ENCODE measurements at places on chromosomes 7 and 10.
A peak's percentile ranks its signal among the peaks of the same experiment; 100 is the strongest.

DNA sequence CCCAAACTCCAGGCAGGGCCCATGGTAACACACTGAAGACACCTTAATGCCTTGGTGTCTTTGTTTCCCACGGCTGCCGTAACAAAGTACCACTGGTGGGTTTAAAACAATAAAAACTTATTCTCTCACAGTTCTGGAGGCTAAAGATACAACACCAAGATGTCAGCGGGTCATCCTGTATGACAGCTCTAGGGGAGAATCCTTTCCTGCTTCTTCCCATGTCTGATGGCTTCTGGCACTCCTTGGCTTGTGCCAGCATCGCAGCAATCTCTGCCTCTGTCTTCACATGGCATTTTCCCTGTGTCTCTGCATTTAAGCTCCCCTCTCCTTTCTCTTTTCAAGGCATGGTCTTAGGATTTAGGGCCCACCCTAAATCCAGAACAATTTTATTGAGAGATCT is 33.1 kb downstream of the PRSS2 start:
- no peak for DNase-seq

DNA sequence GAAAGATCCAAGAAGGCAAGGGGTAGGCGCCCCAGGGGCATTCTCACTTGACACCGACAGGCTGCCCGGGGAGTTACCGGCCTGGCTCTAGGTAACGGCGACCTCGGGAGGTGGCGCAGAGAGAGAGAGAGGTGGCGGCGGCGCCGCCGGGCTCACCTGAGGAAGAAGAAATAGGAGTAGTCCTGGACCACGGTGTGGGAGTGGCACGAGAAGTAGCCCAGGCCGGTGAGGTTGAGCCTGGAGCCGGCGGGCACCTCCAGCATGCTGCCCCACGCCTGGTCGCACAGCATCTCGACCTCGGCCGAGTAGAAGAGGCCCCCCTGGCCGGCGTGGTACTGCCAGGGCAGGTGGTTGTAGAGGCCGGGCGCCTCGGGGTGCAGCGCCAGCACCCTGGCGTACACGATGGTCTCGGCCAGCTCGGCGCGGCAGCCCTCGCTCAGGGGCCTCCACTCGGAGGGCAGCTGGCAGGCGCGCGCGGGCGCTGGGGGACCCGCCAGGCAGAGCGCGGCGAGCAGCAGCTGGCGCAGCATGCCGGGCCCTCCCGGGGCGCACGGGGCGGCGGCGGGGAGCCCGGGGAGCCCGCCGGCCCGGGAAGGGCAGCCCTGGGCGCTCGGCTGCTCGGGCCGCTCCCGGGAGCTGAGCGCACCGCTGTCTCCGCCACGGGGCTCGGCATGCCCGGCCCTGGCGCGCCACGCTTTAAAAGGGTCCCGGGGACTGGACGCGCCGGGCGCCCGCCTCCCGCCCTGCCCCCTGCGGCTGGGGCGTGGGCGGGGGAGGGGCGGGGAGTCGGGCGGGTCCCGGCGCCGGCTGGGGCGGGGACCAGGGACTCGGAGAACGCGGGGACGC is at the start of gene CCDC3:
TSS of gene CCDC3 (minus strand) at position 673 of the 846 bp plus-strand sequence. CDS start at position 530, 143 bp downstream.
- no peak for DNase-seq

DNA sequence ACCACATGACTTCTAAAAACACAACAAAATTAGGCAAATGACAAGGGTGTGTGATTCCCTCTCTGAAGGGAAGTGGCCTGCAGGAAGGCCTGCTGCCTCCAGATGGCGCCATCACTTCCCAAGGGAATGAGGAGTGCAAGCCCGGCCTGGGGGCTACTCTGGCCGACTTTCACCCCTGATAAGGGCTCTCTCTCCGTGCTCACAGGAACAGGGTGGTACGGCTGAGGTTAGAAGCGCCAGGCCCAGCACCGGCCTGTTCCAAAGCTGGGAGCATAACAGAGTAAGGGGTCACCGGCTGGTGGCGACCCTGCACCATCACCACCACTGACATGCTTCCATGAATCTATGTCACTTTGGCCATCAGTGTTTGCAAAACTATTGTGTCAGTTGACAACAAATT is 13.1 kb downstream of the RBP3 start:
- peak; percentile 45 for DNase-seq

DNA sequence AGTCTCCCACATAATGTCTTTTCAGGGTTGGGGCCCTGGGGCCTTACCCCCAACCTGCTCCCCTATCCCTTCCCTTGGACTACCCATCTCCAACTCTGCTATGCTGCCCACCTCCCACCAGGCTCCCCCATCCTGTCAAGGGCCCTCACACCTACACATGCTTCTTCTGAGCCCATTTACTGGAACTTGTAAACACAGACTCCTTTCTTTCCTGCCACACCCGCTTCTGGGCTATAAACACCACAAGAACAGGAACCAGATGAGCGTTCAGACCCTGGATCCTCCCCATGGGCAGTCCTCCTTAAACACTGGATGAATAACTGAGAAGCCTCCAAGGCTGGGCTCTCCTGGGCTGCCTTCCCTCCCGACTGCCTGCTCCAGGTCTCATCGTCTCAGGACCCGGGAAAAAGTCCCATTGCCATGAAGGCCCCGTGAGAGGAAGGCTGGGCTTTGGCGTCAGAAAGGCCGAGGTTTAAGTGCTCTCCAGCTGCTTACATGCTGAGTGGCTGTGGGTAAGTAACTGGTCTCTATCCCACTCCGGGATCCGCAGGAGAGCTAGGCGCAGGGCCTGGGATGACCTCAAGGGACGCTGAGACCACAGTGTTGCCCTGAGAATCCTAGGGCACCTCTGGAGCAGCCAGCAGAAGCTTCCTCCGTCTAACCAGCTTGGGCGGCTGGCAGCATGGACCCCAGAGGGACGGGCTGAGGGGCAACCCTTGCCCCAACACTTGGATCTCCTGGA is 15.6 kb upstream of the CRHR2 start:
- DNase-seq = no peak

GRCh38 chr10:48464871-48465736 is 139.8 kb downstream of the ARHGAP22 start:
- DNase-seq = no peak

GRCh38 chr10:125034675-125035074 is 92.8 kb downstream of the ZRANB1 start:
- peak; percentile 15 for DNase-seq

- DNase-seq = no peak
Measured at GRCh38 chr10:110770243-110770642, 101.5 kb upstream of the PDCD4 start.

- no peak for DNase-seq
Measured at GRCh38 chr10:13960603-13961002, 370.1 kb downstream of the FRMD4A start.

DNA sequence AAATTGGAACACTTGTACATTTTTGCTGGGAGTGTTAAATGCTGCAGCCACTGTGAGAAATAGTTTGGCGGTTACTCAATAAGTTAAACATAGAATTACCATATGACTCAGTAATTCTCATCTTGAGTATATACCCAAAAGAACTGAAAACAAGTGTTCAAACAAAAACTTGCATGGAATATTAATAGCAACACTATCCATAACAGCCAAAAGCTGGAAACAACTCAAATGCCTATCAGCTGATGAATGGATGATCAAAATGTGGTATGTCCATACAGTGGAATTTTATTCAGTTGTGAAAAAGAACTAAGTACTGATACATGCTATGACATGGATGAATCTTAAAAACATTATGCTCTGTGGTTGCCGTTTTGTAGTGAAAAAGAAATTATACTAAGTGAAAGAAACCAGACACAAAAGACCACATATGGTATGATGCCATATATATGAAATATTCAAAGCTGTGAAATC is 63.0 kb upstream of the SP4 start:
- DNase-seq = no peak

- DNase-seq = no peak
Measured at GRCh38 chr10:30842894-30843293, 188.8 kb downstream of the ZNF438 start.

- DNase-seq = no peak
Measured at GRCh38 chr7:98559219-98559618, 57.9 kb upstream of the NPTX2 start.

DNA sequence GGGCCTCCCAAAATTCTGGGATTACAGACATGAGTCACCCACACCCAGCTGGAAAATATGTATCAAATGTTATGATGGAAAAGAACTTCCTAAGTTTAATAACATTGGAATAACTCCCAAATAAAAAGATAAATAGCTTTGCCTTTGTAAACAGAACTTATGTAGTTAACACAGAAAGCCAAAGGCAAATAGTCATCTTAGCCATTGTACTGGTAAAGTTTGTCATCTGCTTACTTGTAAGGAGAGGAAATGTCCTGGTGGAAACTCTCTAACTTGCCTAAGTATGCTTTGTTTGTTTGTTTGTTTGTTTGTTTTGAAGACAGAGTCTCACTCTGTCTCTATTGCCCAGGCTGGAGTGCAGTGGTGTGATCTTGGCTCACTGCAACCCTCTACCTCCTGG is 23.8 kb upstream of the TPST1 start:
- DNase-seq = no peak

DNA sequence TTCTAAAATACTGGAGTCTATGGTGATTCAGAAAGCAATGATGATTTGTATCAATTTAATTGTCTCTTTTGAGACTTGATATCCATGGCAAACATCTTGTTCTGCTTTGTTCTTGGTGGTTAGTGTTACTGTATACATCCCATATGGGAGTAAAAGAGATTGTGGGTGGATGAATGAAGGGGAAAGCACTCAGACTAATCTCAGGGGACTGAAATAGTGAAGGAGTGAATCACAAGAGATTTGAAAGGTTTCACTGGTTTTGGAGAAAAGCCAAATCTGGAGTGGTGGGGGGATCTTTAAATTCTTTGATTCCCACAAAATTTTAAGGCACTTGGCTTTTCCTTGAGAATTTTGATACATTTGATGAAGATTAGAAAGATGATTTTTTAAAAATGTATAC is 369.4 kb downstream of the INHBA start:
- no peak for DNase-seq

DNA sequence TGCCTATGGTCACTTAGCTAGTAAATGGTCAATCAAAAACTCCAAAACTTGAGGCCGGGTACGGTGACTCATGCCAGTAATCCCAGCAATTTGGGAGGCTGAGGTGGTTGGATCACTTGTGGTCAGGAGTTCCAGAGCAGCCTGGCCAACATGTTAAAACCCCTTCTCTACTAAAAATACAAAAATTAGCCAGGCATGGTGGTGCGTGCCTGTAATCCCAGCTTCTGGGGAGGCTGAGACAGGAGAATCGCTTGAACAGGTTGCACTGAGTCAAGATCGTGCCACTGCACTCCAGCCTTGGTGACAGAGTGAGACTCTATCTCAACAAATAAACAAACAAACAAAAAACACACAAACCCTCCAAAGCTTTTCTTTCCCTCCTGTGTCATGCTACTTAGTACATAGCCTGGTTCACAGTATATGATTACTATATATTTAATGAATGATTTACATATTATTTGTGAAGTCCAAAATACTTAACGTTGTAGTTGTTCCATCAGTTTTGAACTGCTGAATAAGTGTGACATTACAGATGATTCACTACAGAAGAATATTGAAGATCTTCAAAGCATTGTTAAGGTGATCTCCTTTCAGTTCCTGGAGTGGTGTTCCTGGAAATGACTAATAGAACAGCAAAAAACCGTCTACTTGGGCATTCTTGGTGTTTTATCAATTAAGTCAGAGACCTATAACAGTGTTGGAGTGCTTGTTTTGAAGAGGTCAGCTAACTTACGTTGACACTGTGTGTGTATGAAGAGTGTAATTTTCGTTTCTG is 72.9 kb downstream of the ADK start:
- peak; percentile 79 for DNase-seq

DNA sequence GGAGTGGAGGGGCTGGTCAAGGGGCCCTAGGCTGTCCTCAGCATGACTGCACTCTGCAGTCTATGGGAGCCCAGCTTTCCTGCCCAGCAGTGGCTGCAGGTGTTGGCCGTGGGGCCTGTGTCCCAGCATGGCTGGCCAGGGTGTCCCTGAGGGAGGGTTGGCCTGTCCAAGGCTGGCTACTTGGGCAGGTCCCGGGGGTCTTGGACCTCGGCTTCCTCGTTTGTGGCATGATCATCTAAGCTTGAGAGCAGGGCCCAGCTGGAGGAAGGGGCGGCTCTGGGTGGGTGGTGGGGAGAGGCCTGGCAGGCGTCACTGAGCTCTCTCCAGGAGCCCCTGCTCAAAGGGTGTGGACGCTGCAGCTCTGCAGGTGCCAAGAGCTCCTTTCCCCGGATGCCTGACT is 43.7 kb upstream of the CFAP46 start:
- no peak for DNase-seq

- DNase-seq = no peak
Measured at GRCh38 chr10:88395677-88396076, 187.4 kb downstream of the RNLS start.

DNA sequence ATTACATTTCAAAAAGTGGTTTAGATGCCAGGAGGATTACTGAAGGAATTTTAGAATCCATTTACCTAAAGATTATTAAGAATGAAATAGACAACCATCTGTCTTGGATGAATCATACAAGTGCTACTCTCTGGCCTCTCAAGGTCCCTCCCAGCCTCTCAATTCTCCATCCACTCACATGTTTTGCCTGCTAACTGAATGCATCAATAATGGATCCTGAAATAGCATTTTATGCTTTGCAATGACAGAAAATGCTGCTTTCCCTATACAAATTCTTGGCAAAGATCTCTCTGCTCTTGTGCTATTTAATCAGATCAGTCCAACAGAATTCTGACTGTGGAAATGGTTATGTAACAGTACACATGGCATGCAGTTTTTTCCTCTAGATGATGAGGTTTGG is 68.1 kb downstream of the HBP1 start:
- no peak for DNase-seq

GRCh38 chr10:79072041-79072441 is 3.3 kb downstream of the ZMIZ1 start:
- DNase-seq = peak; percentile 26

GRCh38 chr10:89348975-89349374 is 21.2 kb downstream of the IFIT3 start:
- DNase-seq = no peak

GRCh38 chr7:84202855-84203254 is 8.3 kb upstream of the SEMA3A start:
- no peak for DNase-seq

GRCh38 chr10:92241501-92241900 is 49.4 kb downstream of the CPEB3 start:
- no peak for DNase-seq

DNA sequence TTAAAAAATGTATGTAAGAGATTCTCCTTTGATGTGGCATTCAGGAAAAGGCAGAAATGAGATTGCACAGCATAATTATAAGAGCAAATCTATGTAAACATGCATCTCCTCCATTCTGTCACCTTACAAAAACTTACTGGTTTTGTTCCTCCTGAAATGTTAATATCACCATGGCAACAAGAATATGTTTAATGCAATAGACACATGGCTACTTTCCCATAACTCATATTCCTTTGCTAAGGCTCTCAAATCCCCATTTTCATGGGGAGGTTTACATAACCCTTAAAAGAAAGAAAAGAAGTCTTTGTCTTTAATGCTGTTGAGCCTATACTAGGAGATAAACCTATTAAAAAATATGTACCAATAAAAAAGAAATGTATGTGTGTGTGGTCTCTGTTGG is 136.2 kb downstream of the ANK3 start:
- no peak for DNase-seq
